H9 (cell line): ENCODE measurements at places on chromosomes 5 and 9. TPM values are rescaled to one million over a fixed set of nuclear protein-coding genes. Genes with fewer than 3 reads are reported as not detected.

The TAF11L9 gene
- not detected in 2 replicates for total RNA-seq

The UGT3A1 gene
- 1.8 and 2.0 TPM in 2 replicates for total RNA-seq

GRCh38 chr9:108812396-108813025 lies 43.3 kb downstream of the ACTL7B start:
- peaks cover 3% of the 10 kb centered on the region; the same call in 1 of the 2 replicates for H3K4me1 ChIP-seq
- H3K36me3 ChIP-seq: no peaks in the 10 kb centered on the region
- H3K4me3 ChIP-seq: no peak overlapping the region
- no peak for DNase-seq

GRCh38 chr9:130866474-130866965 lies 30.1 kb downstream of the QRFP start:
- DNase-seq: peak; percentile 93
- no peak overlapping the region for H3K4me3 ChIP-seq
- H3K27me3 ChIP-seq: no peaks in the 10 kb centered on the region
- H3K4me1 ChIP-seq: no peaks in the 10 kb centered on the region

- no peaks in the 10 kb centered on the region for H3K36me3 ChIP-seq
- no peak overlapping the region for H3K4me3 ChIP-seq
- no peaks in the 10 kb centered on the region for H3K27me3 ChIP-seq
- no peaks in the 10 kb centered on the region for H3K4me1 ChIP-seq
- no peak overlapping the region for H3K27ac ChIP-seq
Observed at GRCh38 chr5:153594785-153595184, 104.3 kb downstream of the GRIA1 start.

The NAIP gene
- total RNA-seq: 2.2 and 2.8 TPM in 2 replicates

GRCh38 chr5:166979307-166979895 lies 1312.0 kb upstream of the WWC1 start:
- no peak for DNase-seq
- H3K4me1 ChIP-seq: no peaks in the 10 kb centered on the region
- H3K36me3 ChIP-seq: no peaks in the 10 kb centered on the region
- peak overlapping the region; percentile 93 for H3K4me3 ChIP-seq

DNA sequence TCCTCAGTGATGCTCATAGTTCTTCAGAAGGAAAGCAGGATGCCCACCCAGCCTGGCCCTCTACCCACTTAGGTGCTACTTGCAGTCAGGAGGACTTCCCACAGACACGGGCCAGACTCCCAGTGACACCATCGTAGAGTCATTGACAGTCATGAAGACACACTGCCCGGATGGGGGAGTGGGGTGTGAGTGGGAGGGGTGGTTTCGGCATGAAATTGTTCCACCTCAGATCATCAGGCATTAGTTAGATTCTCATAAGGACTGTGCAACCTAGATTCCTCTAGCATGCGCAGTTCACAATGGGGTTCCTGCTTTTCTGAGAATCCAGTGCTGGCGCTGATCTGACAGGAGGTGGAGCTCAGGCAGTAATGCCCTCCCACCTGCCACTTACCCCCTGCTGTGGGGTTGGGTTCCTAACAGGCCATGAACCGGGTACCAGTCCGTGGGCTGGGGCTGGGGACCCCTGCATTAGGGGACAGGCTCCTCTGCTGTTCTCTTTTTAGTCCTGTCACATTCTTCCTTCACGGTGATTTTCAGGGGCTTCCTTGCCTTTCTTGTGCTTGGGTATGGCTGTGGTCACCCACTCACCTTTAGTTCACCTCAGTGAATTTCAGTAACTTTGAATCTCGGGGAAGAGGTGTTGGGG lies 88.2 kb upstream of the ANKRD55 start:
- no peaks in the 10 kb centered on the region for H3K27me3 ChIP-seq
- no peaks in the 10 kb centered on the region for H3K36me3 ChIP-seq
- H3K27ac ChIP-seq: no peak overlapping the region
- DNase-seq: no peak

GRCh38 chr9:25225938-25226760 lies 452.1 kb downstream of the TUSC1 start:
- no peaks in the 10 kb centered on the region for H3K4me1 ChIP-seq
- peaks cover 37% of the 10 kb centered on the region for H3K36me3 ChIP-seq
- no peaks in the 10 kb centered on the region for H3K27me3 ChIP-seq
- no peak overlapping the region for H3K27ac ChIP-seq

The HAVCR1 gene
- not detected in 2 replicates for total RNA-seq

DNA sequence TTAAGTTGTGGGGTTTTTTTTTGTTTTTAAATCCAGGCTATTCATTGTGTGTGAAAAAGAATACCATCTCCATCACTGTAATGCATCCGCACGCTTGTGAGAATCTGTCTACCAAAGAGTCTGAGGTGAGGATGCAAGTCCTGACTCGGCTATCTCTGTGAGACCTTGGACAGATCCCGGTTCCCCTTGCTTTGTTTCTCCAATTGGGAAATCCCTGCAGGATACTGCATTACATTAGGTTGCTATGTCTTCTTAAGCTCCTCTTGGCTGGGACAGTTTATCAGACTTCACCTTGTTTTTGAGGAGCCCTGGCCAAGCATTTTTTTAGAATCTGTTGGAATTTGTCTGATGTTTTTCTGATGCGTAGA lies 46.8 kb downstream of the GALNT10 start:
- no peak for DNase-seq
- H3K27ac ChIP-seq: no peak overlapping the region
- no peaks in the 10 kb centered on the region for H3K27me3 ChIP-seq
- H3K36me3 ChIP-seq: no peaks in the 10 kb centered on the region
- H3K4me1 ChIP-seq: peaks cover 3% of the 10 kb centered on the region; the same call in 1 of the 2 replicates

DNA sequence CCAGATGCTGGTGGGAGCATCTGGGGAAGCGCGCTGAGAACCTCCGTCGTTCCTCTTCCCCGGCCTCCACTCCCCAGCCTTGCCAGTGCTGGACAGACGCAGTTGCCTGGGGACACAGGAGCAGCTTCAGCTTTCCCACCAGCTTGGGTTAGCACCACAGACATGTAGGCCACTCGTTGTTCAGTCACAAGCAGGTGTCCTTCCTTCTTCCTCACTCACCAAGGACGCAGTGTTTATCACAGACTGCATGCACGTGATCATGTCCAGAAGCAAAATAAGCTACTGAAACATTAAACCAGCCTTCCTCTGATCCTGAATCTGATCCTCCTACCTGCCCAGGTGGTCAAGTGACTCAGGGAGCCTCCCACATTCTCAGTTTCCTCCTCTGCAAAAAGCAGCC lies 232.9 kb downstream of the SYK start:
- H3K27me3 ChIP-seq: no peaks in the 10 kb centered on the region
- no peak for DNase-seq
- no peaks in the 10 kb centered on the region; the same call in 2 of the 3 replicates for H3K36me3 ChIP-seq
- H3K4me3 ChIP-seq: no peak overlapping the region

DNA sequence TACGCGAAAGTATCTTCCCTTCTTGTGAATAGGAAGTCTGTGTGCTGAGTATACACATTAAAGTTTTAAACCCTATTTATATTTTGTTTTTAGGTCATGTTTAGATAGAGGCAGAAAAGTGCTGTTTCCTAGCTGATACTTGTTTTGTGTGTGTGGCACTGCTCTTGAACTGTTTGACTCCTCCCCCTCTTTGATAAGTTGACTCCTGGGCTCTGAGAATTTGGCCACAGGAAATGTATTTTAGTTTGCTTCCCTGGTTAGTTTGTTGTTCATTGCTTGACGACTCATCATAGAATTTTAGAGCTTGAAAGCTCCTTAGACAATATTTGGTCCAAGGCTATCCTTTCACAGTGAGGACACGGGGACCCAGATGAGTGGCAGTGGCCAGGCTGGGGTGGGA lies 2.0 kb upstream of the CDC14B start:
- H3K27me3 ChIP-seq: peaks cover 3% of the 10 kb centered on the region; the same call in 1 of the 2 replicates
- H3K36me3 ChIP-seq: no peaks in the 10 kb centered on the region
- no peak overlapping the region for H3K27ac ChIP-seq
- H3K4me1 ChIP-seq: peaks cover 3% of the 10 kb centered on the region; the same call in 1 of the 2 replicates
- H3K4me3 ChIP-seq: peak overlapping the region; percentile 76

The OR2S2 gene
- not detected in 2 replicates for total RNA-seq

DNA sequence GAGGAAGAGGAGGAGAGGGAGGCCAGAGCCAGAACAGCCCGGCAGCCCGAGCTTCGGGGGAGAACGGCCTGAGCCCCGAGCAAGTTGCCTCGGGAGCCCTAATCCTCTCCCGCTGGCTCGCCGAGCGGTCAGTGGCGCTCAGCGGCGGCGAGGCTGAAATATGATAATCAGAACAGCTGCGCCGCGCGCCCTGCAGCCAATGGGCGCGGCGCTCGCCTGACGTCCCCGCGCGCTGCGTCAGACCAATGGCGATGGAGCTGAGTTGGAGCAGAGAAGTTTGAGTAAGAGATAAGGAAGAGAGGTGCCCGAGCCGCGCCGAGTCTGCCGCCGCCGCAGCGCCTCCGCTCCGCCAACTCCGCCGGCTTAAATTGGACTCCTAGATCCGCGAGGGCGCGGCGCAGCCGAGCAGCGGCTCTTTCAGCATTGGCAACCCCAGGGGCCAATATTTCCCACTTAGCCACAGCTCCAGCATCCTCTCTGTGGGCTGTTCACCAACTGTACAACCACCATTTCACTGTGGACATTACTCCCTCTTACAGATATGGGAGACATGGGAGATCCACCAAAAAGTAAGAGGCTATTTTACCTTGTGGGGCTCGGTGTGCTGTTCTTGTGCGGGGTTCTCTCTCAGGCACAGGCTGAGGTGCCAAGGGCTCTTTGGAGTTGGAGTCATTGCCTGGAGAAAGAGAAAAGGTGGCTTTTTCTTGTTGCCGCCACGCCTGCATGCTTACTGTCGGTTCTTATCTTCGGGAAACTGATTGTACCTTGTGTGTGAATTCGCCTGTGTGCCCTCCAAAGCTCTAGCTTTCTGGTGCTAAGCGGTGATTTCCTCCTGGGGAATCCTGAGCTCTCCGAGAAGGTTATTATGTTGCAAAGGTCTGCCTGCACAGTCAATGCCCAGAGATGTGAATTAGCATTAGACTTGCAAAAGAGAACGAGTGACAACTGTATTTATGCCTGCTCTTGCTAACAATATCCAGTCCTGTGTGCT lies at the start of gene ISL1:
Gene ISL1, plus strand, starts transcription at position 318 of the 991 bp plus-strand sequence. Its CDS starts 224 bp downstream, at position 542.
- peak within 1 kb of the TSS; percentile 66 for H3K4me3 ChIP-seq
- peaks cover 66% of the 10 kb centered on the region for H3K27me3 ChIP-seq
- H3K4me1 ChIP-seq: peaks cover 7% of the 10 kb centered on the region; the same call in 1 of the 2 replicates
- no peak within 1 kb of the TSS for H3K27ac ChIP-seq
- no peaks in the 10 kb centered on the region for H3K36me3 ChIP-seq

GRCh38 chr9:69149321-69149807 lies 24.7 kb upstream of the TJP2 start:
- H3K36me3 ChIP-seq: peaks cover 10% of the 10 kb centered on the region
- H3K27ac ChIP-seq: no peak overlapping the region
- no peaks in the 10 kb centered on the region; the same call in 1 of the 2 replicates for H3K4me1 ChIP-seq
- DNase-seq: peak; percentile 30
- no peaks in the 10 kb centered on the region for H3K27me3 ChIP-seq

The LRRC70 gene
- 0.55 and 1.1 TPM in 2 replicates for total RNA-seq

DNA sequence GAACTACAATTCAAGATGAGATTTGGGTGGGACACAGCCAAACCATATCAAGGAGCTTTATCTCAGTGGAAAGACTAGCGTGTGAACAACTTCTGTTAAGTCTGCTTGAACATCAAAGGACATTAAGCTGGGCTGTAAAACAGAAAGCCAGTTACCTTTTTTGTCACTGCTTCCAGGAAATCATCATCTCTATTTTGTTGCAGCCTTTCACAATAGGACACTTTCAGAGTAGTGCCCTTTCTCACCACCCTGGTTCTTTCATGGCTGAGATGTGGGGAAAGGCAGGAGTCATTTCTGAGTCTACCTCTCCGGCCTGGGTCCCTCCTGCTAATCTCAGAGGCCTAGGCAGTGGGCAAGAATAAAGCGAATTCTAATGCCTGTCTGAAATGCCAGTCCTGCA lies 96.2 kb upstream of the PPP1R2B start:
- no peaks in the 10 kb centered on the region for H3K27me3 ChIP-seq
- no peaks in the 10 kb centered on the region for H3K36me3 ChIP-seq
- no peak overlapping the region for H3K4me3 ChIP-seq
- no peaks in the 10 kb centered on the region for H3K4me1 ChIP-seq
- DNase-seq: no peak
- no peak overlapping the region for H3K27ac ChIP-seq

GRCh38 chr5:180889381-180889780 lies 9.6 kb upstream of the BTNL8 start:
- H3K4me1 ChIP-seq: no peaks in the 10 kb centered on the region
- H3K4me3 ChIP-seq: no peak overlapping the region
- no peak overlapping the region for H3K27ac ChIP-seq
- no peaks in the 10 kb centered on the region for H3K27me3 ChIP-seq
- no peak for DNase-seq
- H3K36me3 ChIP-seq: no peaks in the 10 kb centered on the region; the same call in 1 of the 3 replicates

The FOXI1 gene
- total RNA-seq: not detected in 2 replicates

GRCh38 chr5:6758236-6758635 lies 45.0 kb downstream of the TENT4A start:
- no peaks in the 10 kb centered on the region for H3K27me3 ChIP-seq
- no peak overlapping the region for H3K4me3 ChIP-seq
- H3K36me3 ChIP-seq: peaks cover 27% of the 10 kb centered on the region; the same call in 2 of the 3 replicates
- DNase-seq: no peak
- no peak overlapping the region for H3K27ac ChIP-seq
- no peaks in the 10 kb centered on the region for H3K4me1 ChIP-seq

The IFT74 gene
- 14.9 and 16.2 TPM in 2 replicates for total RNA-seq

The SIT1 gene
- total RNA-seq: 1.3 and 1.6 TPM in 2 replicates

DNA sequence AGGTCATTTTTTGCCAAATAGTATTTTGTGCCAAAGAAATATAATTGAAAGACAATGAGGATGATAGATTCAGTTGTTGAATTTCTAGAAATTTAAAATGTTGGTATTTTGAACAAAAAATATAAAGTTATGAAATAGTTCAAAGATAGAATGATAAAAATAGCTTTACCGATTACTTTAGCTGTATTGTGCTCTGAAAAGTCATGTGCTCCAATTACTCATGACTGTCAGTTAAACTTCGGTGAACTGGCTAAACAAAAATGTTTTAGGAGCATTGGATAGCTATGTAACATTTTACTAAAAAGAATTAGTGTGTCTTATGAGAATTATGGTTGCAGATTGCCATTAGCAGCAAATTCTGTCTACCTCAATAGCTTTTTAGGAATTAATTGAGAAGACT lies 177.3 kb upstream of the VCAN start:
- H3K27ac ChIP-seq: no peak overlapping the region
- H3K27me3 ChIP-seq: no peaks in the 10 kb centered on the region
- H3K4me1 ChIP-seq: no peaks in the 10 kb centered on the region; the same call in 1 of the 2 replicates
- peaks cover 1% of the 10 kb centered on the region for H3K36me3 ChIP-seq

The CDH6 gene
- 10.8 and 11.7 TPM in 2 replicates for total RNA-seq

DNA sequence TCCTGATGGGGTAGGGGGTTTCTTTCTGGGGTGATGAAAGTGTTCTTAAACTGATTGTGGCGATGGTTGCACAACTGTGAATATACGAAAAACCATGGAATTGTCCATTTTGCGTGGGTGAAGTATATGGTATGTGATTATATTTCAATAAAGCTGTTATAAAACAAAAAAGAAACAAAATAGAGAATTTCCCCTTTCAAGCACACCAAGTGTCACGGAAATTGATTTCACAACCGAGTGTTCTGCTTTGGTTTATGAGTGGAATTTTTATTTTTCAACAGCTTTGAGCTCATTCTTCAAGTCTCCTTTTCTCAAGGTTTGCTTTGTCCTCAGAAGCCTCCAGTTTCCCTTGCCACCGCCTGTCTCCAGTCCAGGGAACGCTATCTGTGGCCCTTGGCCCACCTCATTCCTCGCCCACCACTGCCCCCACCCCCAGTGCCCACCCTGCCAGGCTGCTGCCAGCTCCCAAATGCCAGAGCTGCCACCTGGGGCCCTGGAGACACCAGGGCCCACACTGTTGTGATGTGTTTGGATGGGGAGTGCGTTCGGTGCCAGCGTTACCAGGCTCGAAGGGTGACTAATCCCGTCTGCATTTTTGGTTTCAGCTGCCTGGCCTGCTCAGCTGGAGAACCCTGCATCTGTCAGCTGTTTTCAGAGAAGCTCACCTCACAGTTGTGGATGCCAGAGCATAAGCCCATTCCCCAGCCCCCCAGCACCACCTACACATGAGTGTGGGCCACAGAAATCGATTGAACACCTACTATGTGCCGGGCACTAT lies 30.4 kb downstream of the DUSP1 start:
- no peak for DNase-seq
- H3K4me1 ChIP-seq: no peaks in the 10 kb centered on the region
- no peak overlapping the region for H3K4me3 ChIP-seq
- H3K27me3 ChIP-seq: no peaks in the 10 kb centered on the region
